ENCODE measurements at places on chromosomes 4 and X.

DNA sequence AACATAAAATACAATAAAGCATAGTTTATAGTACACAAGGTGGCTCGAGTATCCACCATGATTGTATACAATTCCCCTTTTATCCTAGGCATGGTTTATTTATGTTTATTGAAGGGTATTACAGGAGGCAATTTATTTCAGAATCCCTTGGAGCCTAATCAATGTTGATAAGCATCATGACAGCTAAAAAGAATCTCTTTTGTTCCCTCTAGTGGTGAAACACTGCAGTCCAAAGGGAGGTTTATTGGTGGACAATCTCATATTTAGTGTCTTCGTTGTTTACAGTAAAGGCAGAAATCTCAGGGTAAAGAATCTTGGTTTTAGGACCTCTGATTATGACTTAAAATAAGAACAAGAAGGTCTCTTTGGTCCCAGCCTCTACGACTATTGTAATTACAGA is 1712.5 kb downstream of the C4orf33 start:
- no peak for DNase-seq

GRCh38 chr4:145251391-145251790 is 71.0 kb upstream of the OTUD4 start:
- no peak for DNase-seq

GRCh38 chr4:56241500-56241899 is 145.8 kb downstream of the AASDH start:
- DNase-seq, result no peak

DNA sequence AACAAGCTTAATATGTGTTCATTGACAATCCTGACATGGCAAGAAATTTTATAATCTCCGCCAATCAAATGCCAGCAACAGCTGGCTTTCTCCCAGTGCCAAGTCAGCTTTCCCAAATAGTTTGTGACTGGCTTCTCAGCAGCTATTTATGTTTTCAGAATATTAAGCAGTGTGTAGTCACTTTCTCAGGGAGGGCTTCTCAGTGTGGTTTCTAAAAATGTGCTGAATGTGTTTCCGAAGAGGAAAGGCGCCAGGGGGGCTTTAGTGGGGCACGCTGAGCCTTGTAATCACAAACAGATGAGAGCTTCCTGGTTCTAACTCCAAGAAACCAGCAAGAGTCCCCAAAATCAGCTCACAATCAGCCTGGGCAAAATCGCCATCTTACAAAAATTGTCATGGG is 258.7 kb upstream of the CPEB2 start:
- no peak for DNase-seq

GRCh38 chr4:184448821-184449220 is 25.5 kb downstream of the IRF2 start:
- no peak for DNase-seq

DNA sequence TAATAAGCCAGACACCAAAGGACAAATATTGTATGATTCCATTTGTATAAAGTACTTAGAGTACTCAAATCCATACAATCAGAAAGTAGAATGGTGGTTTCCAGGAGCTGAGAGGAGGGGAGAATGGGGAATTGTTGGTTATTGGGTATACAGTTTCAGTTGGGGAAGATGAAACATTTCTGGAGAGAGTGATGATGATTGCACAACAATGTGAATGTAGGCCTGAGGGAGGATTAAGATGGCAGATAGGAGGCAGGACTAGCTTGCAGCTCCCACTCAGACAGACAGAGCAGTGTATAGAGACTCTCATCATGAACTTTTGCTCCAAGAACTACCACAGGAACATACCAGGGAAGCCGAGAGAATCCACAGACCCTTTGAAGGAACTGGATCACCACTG is 75.7 kb upstream of the PAK3 start:
- DNase-seq, result no peak
